ENCODE measurements at places on chromosomes 1 and 21.

GRCh38 chr1:37040261-37040660 lies 5.9 kb upstream of the GRIK3 start:
- DNase-seq = no peak

DNA sequence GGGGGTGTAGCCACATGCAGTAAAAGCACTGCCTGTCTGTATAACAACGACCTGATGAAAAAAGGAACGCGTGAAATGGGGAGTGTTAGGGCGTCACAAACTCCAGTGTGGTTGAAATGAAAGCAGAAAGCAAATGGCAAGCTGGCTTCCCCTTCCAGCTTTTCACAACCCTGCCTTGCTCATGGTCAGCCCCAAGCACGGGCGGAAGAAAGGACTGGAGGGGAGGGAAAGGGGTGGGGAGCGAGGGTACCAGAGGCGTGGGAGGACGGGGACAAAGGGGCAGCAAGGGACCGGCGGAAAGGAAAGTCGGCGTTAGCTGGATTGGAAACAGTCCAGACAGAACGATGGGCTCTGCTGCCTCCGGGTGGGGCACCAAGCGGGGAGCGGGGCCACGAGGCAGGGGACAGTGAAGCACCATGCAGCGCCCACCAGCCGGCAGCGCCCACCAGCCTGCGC lies 9.6 kb downstream of the VPS26C start:
- no peak for DNase-seq

DNA sequence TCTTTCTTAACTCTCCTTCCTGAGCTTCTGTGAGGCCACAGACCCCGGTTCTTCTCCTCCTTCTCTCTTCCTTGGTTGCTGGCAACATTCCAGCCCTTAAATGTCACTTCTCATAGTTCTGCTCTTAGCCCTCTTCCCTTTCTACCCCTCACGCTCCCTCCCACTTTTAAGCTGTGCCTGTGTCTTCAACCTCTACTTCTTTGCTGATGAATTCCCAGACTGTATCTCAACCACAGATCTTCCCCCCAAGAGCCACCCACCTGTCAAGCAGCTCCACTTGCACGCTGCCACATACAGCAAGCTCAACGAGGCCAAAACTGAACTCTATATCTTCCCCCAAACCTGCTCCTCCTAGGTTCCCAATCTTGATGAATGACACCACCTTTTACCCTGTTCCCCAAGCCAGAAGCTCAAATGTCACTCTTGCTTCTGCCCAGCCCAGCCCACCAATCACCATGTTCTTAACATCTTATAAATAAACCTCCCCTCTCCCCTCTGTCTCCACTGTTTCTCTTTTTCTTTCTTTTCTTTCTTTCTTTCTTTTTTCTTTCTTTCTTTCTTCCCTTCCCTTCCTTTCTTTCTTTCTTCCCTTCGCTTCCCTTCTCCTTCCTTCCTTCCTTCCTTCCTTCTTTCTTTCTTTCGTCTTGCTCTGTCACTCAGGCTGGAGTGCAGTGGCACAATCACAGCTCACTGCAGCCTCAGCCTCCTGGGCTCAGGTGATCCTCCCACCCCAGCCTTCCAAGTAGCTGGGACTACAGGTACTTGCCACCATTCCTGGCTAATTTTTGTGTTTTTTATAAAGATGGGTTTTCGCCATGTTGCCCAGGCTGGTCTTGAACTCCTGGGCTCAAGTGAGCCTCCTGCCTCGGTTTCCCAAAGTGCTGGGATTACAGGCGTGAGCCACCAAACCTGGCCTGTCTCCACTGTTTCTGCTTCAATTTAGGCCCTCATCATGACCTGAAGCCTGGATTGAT lies 19.8 kb upstream of the PTP4A2 start:
- DNase-seq = peak; percentile 23

- DNase-seq = no peak
These were observed 75.2 kb downstream of the SH3GLB1 start for GRCh38 chr1:86779308-86780191.

GRCh38 chr1:24762133-24762676 lies 17.0 kb downstream of the CLIC4 start:
- no peak for DNase-seq

DNA sequence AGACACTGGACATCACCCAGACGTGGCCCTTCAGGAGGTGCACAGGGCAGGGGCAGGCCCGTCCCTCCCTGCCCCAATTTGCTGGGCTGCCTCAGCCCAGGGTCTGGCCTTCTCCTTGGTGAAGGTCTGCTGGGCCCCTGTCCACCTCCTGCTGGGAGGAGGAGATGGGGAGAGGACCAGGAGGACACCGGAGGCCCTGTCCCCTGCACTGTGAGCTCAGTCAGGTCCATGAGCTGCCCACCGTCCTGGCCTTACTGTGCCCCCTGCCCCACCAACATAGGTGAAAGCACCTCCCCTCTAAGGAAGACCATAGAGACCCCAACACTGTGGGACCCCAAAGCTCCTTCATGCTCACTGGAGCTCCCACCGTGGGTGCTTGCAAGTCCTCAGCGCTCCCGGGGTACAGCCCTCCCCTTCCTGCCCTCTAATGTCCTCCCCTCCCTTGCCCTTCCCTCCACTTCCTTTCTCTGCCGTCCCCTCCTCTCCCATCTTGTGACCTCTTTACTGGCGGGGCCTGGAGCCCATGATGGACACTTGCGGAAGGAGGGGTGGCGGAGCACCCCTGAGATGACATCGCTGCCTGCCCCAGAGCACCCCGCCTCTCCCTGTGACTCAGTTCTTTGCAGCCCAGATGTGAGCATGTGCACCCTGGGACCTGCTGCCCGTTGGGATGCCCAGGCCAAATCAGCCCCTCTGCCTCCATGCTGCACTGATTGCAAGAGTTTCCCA lies 4.6 kb downstream of the LRRC3 start:
- no peak for DNase-seq

GRCh38 chr1:96183928-96184327 lies 537.7 kb upstream of the PTBP2 start:
- DNase-seq = no peak

- DNase-seq = no peak
These were observed 57.6 kb downstream of the ZNHIT6 start for GRCh38 chr1:85650645-85651044.

DNA sequence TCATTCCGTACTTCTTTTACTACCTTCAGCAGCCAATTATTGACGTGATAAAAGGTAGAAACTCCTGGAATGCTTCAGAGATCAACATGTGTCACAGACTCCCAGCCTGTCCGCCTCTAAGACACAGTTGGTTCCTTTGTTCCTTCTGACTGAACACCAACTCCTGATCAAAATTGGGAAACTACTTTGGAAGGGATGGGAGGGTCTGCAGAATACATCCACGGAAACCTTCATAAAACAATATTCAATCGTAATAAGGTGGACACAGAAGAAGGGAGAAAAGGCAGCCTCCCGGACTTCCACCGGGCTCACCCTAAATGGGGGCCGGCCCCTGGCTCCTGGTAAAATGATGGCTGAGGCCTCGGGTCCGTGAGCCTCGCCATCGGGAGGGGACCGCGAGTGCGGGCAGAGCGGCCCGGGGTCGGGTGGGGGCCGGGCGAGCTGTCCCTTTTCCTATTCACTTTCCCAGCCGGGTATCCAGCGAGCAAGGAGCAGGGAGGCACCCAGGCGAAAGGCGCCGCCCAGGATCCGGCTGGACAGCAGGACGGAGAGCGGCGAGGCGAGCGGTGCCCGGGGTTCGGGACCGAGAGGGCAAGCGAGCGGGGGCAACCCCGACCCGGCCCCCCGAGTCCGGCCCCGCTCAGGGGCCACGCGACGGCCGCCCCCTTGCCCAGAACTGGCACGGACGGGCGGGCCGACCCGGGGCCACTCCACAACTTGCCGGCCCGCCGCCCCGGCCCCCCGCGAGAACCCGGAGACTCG lies 805 bp downstream of the NRIP1 start:
- no peak for DNase-seq

GRCh38 chr1:167791281-167792187 lies 69.8 kb downstream of the MPZL1 start:
- no peak for DNase-seq

- no peak for DNase-seq
These were observed 99.4 kb downstream of the CAMTA1 start for GRCh38 chr1:6884652-6885153.

GRCh38 chr1:94863919-94864318 lies 43.8 kb downstream of the SLC44A3 start:
- DNase-seq = no peak

DNA sequence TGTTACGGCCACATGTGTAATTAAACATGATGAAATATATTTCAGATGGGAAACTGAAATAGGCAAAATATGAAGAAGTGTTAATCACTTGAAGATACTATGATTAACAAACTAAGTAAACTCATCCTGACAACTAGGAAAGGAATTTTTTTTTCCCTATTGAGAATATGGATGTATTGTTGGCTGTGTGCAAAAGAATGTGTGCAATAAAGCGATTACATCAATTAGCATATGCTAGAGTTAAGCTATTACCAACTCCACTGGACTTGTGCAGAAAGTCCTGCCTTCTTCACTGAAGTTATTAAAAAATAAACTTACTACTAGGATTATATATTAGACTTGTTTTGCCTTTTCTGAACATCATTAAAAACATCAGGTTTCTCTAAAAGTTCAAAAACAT lies 143.2 kb upstream of the DMRTA2 start:
- DNase-seq = no peak

GRCh38 chr1:12251442-12251841 lies 21.6 kb downstream of the VPS13D start:
- DNase-seq = no peak

DNA sequence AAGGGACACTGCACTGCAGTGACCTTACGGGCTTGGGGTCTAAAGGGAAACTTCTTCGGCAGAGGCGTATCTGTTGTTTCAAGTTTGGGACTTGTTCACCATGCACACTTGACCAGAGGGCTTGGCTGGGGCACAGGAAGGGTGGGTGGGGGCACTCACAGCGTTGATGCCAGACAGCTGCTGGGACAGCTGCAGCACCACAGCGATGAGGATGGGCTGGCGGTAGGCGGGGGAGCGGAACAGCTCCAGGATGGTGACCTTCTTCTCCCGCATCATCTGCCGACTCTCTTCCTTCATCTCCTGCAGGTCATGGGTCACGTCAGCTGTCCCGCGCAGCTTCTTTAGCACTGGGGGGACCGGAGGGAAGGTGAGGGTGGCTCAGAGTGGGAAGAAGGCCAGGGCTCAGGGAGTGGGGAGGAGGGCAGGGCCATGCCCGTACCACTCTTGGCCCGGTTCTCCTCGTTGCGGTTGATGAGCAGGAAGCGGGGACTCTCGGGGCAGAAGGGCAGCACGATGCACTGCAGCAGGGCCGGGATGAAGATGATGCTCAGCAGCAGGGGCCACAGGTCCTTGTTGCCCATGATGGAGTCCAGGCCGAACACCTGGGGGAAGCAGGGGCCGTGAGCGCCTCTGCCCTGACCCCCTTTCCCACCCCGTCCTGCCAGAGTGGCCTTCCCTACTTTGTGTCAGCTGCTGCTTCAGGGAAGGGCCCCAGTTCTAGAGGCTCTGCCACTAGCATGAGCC lies 29.1 kb downstream of the SLC2A1 start:
- DNase-seq = no peak

- DNase-seq = no peak
These were observed 35.2 kb upstream of the EDEM3 start for GRCh38 chr1:184789884-184790283.

DNA sequence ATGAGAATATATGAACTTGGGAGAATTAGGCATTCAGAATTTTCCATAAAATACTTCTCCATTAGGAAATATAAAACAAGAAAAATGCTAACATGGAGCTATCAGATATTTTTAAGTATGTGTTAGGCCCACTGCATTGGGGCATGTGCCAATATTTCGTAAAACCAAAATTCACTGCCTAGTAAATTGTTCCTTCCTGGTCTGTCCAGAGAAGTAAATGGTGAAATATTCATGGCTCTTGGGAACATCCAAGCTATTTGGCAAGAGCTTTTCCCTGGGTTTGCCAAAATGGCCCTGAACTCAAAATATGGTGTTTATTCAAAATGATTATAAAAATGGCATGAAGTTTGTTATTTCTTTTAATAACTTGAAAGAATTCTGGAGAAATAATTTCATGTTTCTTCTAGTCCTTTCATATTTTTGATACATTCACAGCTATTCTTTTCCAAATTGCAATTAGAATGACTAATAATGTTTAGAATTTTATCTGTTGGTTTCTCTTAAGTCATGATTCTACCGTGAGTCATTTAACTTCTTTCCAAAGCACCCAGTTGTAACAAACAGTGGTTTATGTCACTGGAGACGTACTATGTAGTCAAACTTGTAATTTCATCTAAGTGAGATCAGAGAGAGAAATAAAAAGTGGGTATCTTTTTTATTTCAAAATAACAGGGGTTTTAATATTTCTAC lies 25.7 kb upstream of the SLC19A2 start:
- no peak for DNase-seq

GRCh38 chr1:15410884-15411245 lies 1.2 kb downstream of the EFHD2 start:
- DNase-seq = no peak

- DNase-seq = peak; percentile 74
These were observed 31.9 kb downstream of the MROH9 start for GRCh38 chr1:170967042-170967910.

DNA sequence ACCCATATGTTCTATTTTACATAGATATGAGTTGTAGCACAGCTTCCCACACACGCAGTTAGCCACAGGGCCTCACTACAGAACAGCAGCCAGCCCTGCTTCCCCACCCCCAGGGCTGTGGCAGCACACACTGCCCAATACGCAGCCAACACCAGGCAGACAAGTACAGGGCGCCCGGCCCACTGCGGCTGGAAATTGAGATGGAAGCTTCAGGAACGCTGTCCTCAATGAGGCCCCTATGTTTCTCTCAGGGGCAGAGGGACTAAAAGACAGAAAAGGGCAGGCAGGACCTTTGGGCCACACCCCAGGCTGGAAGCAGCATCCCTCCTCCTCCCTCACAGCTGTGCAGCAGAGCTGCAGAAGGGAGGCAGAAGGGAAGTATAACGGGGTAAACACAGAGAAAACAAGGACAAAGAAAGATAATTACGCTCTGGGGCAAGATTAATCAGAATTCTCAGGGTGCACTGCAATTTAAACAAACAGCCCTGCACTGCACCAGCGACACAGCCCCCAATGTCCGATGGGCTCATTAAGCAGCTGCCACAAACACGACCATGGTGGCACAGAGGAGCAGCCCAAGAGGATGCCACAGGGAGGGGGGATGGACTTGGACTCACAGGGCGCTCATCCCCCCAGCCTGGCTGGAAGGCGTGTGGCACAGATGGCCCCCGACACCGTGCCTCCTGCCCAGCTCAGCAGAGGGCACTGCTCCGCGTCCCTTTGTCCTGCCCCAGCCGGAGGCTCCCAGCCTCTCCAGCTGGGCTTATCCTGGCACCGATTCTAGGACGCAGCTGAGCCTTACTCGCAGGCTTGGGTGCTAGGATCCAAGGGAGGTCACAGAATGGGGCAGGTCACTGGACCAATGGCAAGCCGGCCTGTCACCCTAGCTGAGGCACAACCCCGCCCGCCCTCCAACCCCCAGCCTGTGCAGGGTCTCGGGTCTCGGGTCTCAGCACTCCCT lies 14.2 kb downstream of the WDR4 start:
- no peak for DNase-seq

- DNase-seq = no peak
These were observed 38.7 kb downstream of the GPR137B start for GRCh38 chr1:236181059-236181458.

Data from NAMALWA (cell line).